Neuronal stem cell (in vitro differentiated cells): ENCODE measurements at places on chromosomes 16 and 17.

DNA sequence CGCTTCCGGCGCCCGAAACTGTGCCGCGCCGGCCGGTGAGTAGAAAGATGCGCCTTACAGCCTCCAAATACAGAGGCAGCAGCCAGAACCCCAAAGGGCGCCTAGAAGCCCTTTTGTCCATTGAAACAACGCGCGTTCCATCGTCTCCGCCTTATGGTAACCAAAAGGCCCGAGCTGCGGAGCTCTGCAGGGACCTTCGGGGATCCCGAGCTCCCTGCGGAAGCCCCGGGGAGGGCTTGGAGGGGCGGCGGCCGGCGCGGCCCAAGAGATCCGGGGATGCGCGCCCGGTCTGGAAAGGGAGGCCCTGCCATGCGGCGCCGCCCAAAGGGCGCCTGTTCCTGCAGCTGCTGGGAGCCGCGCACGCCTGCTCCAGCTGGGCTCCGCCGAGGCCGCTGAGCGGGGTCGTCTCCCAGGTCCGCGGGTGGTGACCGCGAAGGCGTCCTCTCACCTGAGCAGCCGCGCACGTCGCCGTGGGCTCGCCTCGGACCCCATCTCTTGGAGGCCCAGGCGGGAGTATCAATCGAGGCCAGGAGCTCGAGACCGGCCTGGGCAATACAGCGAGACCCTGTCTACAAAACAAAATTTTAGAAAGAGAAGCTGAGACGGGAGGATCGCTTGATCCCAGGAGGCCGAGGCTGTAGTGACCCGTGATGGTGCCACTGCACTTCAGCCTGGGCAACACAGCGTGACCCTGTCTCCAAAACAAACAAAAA is 742 bp upstream of the FBXO31 start:
- DNase-seq = no peak

DNA sequence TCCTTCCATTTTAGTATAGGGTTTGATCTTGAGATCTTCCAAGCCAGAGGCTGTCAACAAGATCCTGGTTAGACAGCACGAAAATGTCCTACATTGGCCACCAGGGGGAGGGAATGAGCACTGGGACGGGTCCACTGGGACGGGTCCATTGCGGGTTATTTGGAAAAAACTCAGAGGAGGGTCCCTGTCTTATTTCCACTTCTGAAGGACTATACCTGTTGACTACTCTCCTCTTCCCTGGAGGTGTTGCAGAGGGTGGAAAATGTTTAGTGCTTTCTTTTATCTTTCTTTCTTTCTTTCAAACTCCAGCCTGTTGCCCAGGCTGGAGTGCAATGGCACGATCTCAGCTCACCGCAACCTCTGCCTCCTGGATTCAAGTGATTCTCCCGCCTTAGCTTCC is 2.5 kb downstream of the TTLL6 start:
- DNase-seq = peak; percentile 57

- no peak for DNase-seq
Observed at GRCh38 chr17:32819035-32819434, 57.9 kb downstream of the MYO1D start.

DNA sequence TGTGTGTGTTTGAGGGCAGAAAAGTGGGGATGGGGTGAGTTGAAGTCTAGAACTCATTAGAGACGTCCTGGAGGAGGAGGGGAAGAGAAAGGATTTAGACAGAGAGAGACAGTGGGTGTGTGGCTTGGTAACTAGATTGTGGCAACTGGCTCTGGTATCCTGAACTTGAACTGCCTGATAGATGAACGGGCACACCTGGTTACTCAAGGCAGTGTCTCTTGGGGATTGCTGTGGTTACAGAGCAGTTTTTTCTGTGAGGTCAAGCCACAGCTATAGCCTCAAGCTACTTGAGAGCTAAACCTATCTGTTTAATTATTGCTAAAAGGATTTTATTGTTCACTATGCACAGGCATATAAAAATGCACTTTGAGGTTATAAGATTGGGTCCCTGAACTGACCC is 29.8 kb upstream of the MYH2 start:
- DNase-seq = no peak

DNA sequence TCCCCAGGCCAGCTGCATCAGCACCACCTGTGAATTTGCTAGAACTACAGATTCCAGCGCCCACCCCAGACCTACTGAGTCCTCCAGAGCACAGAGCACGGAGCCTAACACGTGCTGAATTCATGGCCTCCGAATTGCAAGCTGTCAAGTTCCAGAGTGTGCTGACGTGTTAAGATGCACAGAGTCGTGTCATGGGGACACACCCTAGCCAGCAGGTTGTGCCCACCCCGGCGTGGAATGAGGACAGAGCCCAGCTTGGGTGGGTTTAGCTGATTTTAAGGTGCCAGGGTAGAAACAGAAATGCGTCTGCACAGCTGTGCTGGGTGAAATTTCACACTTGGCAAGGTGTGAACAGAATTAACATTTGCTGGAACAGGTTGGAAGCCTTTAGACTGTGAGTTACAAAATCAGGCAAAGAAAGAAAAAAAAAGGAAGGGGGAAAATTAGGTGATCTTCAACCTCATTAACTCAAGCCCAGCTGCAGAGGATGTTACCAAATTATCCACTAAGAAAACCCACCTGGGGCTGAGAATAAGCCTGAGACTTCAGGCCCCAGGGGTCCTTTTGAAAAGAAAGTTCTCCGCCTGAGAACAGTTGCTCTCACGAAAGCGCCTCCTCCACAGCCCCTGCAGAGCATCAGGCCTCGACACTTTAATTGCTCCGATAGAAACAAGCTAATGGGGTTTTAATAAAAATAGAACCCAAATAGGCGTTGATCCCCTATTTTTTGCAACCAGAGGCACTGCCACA is 27.1 kb downstream of the GINS3 start:
- DNase-seq = peak; percentile 36
